ENCODE measurements at places on chromosomes 5 and 9.

DNA sequence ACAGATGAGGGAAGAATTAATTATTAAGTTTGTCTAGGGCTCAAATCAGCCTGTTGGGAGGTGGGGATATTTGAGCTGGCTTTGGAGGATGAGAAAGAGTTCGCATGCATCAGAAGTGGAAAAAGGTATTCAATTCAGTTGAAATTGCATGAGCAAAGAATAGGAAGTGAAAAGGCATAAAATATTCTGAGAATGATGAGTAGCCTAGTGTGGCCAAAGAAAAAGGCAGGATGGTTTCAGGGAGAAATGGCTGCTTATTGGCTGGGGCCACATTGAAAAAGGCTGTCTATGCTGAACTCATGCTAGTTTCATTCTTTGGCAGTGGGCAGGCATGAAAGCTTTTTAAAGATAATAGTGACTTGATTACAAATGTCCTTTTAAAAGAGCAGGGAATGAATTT lies 235.4 kb upstream of the RIOK2 start:
- H3K4me1 ChIP-seq = no peaks in the 10 kb centered on the region
- no peak overlapping the region for H3K4me3 ChIP-seq
- no peaks in the 10 kb centered on the region for H3K27me3 ChIP-seq
- H3K36me3 ChIP-seq = no peaks in the 10 kb centered on the region
- H3K27ac ChIP-seq = no peak overlapping the region

GRCh38 chr5:163379298-163380155 lies 57.9 kb upstream of the CCNG1 start:
- H3K4me1 ChIP-seq = no peaks in the 10 kb centered on the region
- H3K4me3 ChIP-seq = no peak overlapping the region
- H3K36me3 ChIP-seq = no peaks in the 10 kb centered on the region
- no peak overlapping the region for H3K27ac ChIP-seq
- no peaks in the 10 kb centered on the region for H3K27me3 ChIP-seq

- no peaks in the 10 kb centered on the region for H3K4me1 ChIP-seq
- H3K4me3 ChIP-seq = no peak overlapping the region
- H3K27ac ChIP-seq = no peak overlapping the region
- no peaks in the 10 kb centered on the region for H3K36me3 ChIP-seq
- no peaks in the 10 kb centered on the region for H3K27me3 ChIP-seq
- DNase-seq = peak; percentile 28
These were observed 171.2 kb downstream of the DOCK8 start for GRCh38 chr9:385818-386398.

GRCh38 chr5:95899006-95899405 lies 62.6 kb downstream of the ELL2 start:
- H3K4me1 ChIP-seq = peaks cover 33% of the 10 kb centered on the region
- DNase-seq = no peak
- H3K4me3 ChIP-seq = no peak overlapping the region
- peaks cover 47% of the 10 kb centered on the region for H3K36me3 ChIP-seq
- no peak overlapping the region for H3K27ac ChIP-seq

GRCh38 chr5:143233031-143233430 lies 170.5 kb downstream of the NR3C1 start:
- H3K27me3 ChIP-seq = no peaks in the 10 kb centered on the region
- H3K36me3 ChIP-seq = no peaks in the 10 kb centered on the region

- peak overlapping the region; percentile 92 for H3K27ac ChIP-seq
- no peaks in the 10 kb centered on the region for H3K36me3 ChIP-seq
- peak overlapping the region; percentile 94 for H3K4me3 ChIP-seq
- no peaks in the 10 kb centered on the region for H3K27me3 ChIP-seq
- H3K4me1 ChIP-seq = peaks cover 3% of the 10 kb centered on the region
These were observed 535 bp downstream of the JMY start for GRCh38 chr5:79236362-79236969.

DNA sequence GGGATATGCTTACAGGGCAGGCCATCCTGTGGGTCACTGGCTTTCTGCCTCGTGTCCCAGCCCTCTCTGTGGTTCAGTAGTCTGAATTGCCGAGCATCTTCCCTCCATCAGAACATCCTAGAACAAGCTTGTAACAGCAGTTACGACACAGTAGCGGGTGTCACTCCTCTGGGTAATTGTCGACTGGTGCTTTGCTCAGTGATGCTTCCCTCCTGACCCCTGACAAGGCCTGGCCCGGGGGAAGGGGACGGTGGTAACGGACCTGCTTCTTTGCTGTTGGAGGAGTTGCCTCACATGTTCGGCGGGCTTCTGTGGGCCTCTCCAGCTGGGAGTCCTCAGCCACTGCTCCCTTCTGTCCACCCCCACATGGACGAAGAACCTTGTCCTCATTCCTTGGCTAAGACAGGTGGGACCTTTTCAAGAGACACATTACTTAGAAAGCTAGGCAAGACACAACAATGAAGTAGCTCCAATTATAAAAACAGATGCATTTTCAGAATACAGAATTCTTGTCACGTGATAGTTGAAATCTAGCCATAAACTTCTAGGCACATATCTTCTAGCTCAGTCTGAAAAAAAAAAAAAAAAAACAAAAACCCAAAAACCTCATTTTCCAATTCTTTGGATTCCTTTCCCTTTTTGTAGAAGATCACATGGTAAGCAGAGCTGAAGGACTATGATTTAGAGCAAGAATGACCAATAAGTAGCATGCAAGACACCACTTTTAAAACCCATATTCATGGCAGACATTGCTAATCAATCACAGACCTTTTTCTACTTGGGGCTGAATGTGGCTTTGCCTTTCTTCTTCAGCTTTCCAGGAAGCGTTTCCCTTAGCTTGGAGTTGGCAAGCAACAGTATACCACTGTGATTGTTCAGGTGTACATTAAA lies 25.0 kb downstream of the HMCN2 start:
- H3K4me1 ChIP-seq = no peaks in the 10 kb centered on the region
- H3K36me3 ChIP-seq = no peaks in the 10 kb centered on the region
- H3K27me3 ChIP-seq = no peaks in the 10 kb centered on the region

- H3K27ac ChIP-seq = no peak overlapping the region
- no peaks in the 10 kb centered on the region for H3K27me3 ChIP-seq
These were observed 311.9 kb upstream of the PIK3R1 start for GRCh38 chr5:67903656-67904055.

- no peak overlapping the region for H3K4me3 ChIP-seq
- H3K4me1 ChIP-seq = no peaks in the 10 kb centered on the region
- DNase-seq = no peak
- no peaks in the 10 kb centered on the region for H3K36me3 ChIP-seq
These were observed 951.1 kb upstream of the NUDT12 start for GRCh38 chr5:104513640-104514072.

DNA sequence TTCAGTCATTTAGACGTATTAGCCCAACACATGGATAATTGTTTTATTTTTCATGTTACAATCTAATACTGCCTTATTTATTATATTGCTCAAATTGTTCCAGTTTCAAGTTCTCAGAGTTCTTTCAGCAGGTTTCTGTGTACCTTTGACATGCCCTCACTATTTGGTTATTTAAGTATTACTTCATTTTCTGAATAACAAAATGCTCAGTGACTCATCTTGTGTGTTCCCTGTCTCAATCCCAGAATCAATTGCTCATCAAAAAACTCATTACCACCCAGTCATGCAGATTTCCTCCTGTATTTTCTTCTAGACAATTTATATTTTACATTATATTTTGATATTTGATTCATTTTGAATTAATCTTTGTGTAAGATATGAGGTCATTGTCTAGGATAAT lies 562.6 kb downstream of the ANXA1 start:
- DNase-seq = no peak
- no peak overlapping the region for H3K27ac ChIP-seq
- no peak overlapping the region for H3K4me3 ChIP-seq
- no peaks in the 10 kb centered on the region for H3K4me1 ChIP-seq

GRCh38 chr5:7074176-7074575 lies 321.8 kb upstream of the ADCY2 start:
- H3K4me3 ChIP-seq = no peak overlapping the region
- DNase-seq = no peak

DNA sequence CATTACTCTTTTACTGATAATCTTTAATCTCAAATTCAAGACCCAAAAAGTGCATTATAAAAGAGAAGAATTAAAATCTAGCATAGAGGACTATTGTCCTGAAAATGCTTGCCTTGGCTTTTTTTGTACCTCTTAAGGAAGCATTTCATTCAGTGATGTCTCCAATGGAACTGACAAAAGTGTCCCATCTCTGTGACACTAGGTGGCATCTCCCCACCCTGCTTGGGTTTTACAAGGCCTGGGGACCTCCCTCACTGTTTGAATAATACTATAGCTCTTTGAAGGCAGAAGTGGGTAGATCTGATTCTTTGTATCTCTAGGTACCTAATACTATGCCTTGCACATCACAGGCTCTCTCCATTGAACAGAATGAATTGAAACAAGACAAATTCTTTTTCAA lies 180.6 kb downstream of the EPB41L4A start:
- no peaks in the 10 kb centered on the region for H3K36me3 ChIP-seq
- no peak overlapping the region for H3K4me3 ChIP-seq
- no peak for DNase-seq
- no peaks in the 10 kb centered on the region for H3K4me1 ChIP-seq

GRCh38 chr9:136786451-136786850 lies 4.7 kb upstream of the TMEM141 start:
- no peaks in the 10 kb centered on the region for H3K27me3 ChIP-seq
- H3K4me1 ChIP-seq = peaks cover 27% of the 10 kb centered on the region
- DNase-seq = no peak
- no peak overlapping the region for H3K27ac ChIP-seq
- no peaks in the 10 kb centered on the region for H3K36me3 ChIP-seq

DNA sequence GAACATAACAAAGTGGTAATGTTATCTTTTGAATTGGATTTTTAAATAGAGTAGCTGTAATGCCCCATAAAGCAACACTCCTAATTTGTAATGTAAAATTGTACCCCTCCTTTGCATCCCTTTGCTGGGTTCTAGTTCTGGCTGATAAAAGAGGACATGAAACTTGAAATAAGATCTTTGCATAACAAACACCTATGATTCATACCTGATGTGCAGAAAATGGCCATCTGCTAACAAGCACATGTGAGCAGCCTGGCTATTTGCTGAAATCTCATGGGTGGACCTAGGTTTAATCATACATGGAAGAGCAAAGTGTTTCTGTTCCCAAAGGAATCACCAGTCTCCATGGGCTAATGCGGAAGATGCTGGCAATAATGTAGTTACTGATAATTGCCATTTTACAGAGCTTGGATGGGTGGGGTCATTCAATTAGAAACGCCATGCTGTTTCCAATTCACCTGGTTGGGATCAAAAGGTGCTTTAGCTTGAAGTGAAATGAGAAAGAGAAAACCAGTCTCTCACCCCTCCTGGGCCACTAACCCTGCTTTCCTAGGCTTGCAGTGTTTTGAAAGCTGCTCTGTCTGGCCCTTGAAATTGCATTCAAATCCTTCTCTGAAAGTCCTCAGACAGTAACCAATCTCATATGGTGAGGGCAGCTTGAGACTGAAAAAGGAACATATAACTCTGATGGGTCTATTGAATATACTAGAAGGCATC lies 585.1 kb downstream of the TLE4 start:
- H3K27me3 ChIP-seq = no peaks in the 10 kb centered on the region
- DNase-seq = no peak
- no peaks in the 10 kb centered on the region for H3K36me3 ChIP-seq

DNA sequence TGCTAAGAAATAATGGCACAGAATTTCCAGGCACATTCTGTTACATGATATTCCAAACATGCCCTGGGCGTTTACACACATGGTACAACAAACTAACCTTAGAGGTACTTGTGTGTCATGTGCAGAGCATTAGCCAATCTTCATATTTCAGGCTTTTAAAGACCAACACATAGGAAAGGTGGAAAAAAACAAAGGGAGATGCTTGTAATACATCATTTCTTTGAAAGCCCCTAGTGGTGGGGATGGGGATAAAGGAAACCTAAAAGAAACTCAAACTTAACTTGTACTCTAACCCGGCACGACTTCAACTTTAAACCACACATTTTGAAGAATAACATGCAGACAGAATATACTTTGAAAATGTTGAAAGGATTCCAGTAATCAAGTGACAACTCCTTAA lies 133.6 kb downstream of the PTPRD start:
- no peak overlapping the region for H3K4me3 ChIP-seq
- H3K4me1 ChIP-seq = no peaks in the 10 kb centered on the region
- H3K27me3 ChIP-seq = no peaks in the 10 kb centered on the region
- DNase-seq = no peak

DNA sequence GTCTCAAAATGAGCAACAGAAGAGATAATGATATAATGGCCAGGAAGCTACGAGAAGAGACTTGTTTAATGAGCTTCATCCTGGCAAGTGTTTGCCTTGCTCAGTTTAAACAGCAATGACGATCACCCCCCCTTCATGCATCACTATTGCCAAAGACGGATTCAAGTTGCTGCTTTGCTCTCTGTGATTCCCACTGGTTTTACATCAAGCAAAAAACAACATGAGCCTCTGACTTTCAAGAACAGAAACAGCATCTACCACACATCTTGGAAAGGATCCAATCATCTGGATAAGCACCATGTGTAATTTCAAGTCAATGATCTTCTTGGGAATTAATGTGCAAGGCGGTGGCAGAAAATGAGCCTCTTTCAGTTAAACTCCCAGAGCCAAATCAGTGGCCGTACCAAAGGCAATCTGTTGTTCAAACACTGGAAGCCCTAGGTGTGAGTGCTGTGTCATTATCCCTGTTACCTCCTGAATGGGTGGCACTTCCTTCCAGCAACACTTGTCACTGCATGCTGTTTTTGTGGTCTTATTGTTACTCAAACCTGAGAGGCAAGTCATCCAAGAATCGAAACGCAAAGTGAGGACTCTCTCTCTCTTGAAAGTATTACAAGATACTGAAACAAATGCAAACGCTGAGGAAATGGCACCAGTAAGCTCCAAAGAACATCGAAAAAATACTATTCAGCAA lies 72.8 kb downstream of the MED27 start:
- H3K4me1 ChIP-seq = no peaks in the 10 kb centered on the region
- no peak for DNase-seq
- H3K27ac ChIP-seq = no peak overlapping the region
- no peaks in the 10 kb centered on the region for H3K27me3 ChIP-seq

DNA sequence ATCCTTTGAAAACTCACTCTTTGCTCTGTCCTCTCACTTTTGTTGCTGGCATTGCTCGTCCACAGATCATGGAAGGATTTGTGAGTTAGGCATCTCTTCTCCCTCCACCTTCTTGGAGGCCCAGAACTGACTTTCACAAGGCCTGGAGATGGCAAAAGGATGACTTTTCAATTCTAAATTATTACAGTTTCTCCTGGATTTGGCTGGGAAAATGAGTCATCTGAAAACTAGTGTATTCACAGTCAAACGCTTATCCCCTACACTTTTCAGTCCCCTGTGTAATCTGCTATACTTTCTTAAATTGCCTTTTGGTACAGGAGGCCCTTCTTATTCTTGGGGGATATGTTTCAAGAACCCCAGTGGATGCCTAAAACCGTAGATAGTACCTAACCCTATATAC lies 35.6 kb downstream of the ADRA1B start:
- DNase-seq = no peak
- no peak overlapping the region for H3K4me3 ChIP-seq
- no peaks in the 10 kb centered on the region for H3K27me3 ChIP-seq
- H3K27ac ChIP-seq = no peak overlapping the region
- H3K4me1 ChIP-seq = no peaks in the 10 kb centered on the region
- no peaks in the 10 kb centered on the region for H3K36me3 ChIP-seq

Measured in pancreas (tissue), 10 donors.